ENCODE measurements at places on chromosomes 2 and 18.
A peak's percentile ranks its signal among the peaks of the same experiment; 100 is the strongest.

GRCh38 chr2:42438685-42439084, 55.1 kb downstream of the KCNG3 start:
- no peak for DNase-seq

DNA sequence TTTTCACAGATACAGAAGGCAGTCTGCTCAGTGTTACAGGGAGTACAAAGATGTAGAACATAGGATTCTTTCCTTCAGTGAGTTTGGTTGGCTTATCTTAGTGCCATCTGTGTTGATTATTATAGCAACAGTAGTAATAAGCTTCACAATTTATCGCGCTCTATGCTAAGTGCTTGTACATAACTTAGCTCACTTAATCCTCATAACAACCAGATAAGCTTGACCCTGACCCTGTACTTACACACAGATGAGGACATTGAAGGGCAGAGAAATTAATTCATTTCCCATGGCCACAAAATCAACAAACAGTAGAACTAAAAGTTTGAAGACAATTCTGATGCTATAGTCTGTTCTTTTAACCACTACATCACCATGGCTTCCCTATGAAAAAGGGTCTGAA, 121.8 kb downstream of the SPHKAP start:
- DNase-seq = no peak

GRCh38 chr2:128556633-128557032, 238.0 kb upstream of the HS6ST1 start:
- no peak for DNase-seq

GRCh38 chr2:61966087-61966727, 60.7 kb downstream of the COMMD1 start:
- DNase-seq = no peak

- no peak for DNase-seq
Measured at GRCh38 chr18:60024857-60025256, 125.1 kb downstream of the PMAIP1 start.

DNA sequence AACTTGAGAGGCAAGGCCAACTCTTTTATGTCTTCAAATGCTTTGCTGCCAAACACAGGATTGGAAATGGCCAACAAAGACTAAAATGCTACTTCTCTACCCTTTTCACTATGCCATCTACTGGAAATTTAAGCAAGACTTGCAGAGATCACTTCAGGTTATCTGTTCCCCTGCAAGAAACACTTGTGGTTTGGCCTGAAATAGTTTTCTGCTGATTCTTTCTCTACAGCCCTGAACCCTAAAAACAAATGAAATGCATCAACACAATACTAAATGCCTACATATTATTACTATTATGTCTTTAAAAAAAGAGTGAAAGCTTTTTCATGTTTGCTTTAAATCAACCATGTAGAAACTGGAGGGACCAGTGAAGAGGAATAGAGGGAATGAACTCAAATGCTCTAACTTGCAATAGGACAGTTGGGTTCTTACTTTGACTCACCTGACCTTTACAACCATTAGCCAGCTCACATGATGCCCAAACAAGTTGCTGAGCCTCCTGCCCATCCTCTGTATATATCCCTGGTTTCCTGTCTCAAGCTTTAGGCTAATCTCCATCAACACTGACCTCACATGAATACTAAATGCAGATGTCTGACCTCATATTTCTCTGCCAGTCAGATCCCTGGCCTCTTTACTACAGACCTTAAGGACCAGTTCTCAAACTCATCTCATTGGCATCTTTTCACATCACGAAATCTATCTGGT, 17.5 kb upstream of the ADAM17 start:
- DNase-seq = no peak

GRCh38 chr18:62312851-62313250, 12.3 kb upstream of the TNFRSF11A start:
- DNase-seq = no peak

DNA sequence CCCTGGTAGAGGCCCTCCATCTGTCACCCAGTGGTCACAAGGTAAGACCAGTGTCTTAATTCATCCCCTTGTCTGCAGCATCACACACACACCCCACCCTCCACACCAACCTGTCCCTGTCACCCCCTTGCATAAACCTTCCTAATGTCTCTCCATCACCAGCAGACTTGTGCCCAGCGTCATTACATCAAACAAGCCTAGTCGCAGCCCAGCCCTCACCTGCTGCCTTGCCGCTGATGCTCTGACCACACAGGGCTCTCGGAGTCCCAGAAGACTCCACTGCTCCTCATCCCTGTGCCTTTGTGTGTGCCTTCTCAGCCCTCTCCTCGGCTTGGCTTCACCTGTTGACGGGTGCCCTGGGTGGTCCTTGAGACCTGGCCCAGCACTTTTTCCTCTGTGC, 171.2 kb downstream of the GLI2 start:
- no peak for DNase-seq

DNA sequence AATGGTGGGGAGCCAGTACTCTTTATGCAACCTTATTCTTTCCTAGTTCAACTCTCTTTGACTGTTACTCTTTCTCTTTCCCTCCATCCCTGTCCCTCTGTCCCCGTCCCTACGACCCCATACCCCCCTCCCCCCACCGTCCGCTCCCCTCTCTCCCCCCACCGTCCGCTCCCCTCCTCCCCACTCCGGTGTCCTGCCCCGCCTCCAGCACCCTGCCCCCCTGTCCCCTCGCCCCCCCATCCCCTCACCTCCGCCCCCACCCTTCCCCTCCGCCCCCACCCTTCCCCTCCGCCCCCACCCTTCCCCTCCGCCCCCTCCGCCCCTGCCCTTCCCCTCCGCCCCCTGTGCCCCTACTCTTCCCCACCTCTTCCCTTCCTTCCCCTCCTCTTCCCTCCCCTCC, 128.4 kb downstream of the LPIN1 start:
- DNase-seq = no peak

DNA sequence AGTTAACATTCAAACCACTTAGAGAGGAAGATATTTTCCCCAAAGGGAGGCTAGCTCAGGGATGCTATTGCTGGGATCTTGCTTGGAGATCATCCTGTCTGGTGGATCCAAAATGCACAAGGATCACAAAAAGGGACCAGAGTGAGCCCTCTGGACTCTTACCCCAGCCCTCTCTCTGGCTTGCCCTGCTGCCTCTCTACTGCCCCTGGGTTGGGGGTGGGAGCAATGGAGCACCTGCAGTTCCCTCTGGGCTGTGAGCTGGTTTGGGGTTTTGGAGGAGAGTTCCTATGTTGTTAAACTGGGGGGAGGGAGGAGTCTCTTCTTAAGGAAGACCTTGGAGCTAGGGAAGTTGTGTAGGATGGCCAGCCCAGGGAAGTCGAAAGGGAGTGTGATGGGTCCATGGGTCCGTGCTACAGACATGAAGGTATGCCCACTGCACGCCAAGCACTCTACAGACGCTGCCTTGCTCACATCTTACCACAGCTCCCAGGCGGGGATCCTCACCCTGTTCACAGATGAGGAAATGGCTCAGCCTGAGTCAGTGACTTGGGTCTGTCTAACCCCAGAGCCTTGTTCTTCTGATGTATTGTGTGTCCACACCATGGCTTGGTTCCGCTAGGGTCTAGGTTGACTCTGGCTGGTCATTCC, 3.8 kb downstream of the LBH start:
- peak; percentile 74 for DNase-seq

GRCh38 chr2:147520817-147521216, 324.0 kb upstream of the ACVR2A start:
- DNase-seq = no peak

GRCh38 chr2:219423652-219424377, 5.6 kb downstream of the DES start:
- DNase-seq = no peak

- no peak for DNase-seq
Measured at GRCh38 chr2:57809230-57809629, 237.4 kb upstream of the VRK2 start.

GRCh38 chr2:676647-677055, 555 bp downstream of the TMEM18 start:
- peak; percentile 97 for DNase-seq

DNA sequence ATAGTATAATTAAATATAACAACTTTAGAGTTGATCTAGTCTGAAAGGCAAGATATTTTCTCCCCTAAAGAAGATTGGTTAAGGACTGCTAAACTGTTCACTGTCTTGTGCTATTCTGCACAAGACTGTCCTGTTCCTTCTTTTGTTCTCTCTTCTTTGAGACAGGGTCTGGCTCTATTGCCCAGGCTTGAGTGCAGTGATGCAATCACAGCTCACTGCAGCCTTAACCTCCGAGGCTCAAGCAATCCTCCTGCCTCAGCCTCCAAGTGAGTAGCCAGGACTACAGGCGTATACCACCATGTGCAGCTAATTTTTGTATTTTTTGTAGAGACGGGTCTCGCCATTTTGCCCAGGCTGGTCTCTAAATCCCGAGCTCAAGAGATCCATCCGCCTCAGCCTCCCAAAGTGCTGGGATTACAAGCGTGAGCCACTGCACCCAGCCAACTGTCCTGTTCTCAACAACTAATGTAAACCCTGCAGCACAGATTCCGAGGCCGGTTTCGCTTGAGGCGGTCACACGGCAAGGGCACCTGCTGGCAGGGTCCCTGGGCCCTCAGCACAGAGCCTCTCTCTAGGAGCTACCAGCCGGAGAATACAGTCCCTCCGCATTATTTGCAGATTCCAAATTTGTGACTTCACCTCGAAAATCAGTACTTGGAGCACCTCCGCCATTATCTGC, 16.4 kb downstream of the PXDN start:
- no peak for DNase-seq

- DNase-seq = no peak
Measured at GRCh38 chr2:239729681-239730566, 295.2 kb downstream of the NDUFA10 start.

GRCh38 chr18:48100165-48100575, 169.7 kb upstream of the SMAD2 start:
- no peak for DNase-seq

GRCh38 chr2:212451786-212452231, 86.8 kb downstream of the ERBB4 start:
- no peak for DNase-seq

DNA sequence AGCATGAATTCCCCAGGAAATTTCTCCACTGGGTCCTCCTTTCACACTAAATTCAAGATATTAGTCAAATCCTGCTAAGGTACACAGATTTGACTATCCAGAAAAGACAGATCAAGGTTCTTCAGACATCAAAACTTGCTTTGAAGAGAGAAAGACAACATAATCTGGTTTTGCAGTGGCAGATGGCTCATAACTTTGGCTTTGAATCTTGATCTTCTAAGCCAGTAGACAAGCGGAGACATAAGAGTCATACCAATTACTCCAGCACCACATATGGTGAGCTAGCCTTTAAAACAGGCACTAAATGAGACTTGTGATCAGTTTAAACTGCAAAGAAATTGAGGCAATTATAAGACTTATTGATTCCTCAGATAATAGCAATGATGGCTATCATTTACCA, 29.3 kb downstream of the PDE11A start:
- no peak for DNase-seq

DNA sequence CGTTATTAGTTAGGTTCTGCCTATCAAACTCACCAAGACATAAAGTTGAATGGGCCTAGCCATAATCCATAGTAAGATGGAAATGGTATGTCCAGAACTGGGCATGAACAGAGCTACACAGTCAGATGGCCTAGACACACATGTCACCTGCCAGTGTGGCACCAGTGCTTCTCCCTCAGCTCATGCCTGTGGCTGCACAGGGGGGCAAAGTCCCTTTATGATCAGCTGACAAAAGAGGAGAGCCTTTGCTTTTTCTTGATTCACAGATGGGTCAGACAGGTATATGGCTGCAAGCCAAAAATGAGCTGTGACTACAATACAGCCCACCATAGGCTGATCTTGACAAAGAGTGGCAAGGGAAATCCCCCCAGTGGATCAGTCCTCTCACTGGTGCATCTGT, 28.3 kb upstream of the STARD7 start:
- DNase-seq = no peak

DNA sequence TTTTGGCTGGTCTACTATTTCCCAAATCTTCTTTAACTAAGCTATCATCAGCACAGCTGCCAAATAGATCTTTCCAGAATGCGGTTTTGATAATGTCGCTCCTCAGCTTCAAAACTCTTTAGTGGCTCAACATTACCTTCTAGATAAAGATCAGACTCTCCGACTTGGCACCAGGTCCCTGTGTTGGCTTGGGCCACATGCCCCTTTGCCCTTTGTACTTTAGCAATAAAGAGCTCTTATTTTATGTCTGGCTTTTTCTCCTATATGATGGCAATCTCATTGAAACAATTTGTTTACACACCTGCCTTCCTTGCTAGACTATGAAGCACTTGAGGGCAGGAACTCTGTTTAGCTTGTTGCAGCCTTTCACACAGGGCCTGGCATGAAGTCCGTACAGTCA, 128.9 kb upstream of the GATA6 start:
- DNase-seq = no peak

GRCh38 chr2:17196380-17196779, 321.9 kb downstream of the RAD51AP2 start:
- DNase-seq = no peak

- no peak for DNase-seq
Measured at GRCh38 chr2:155770516-155770915, 562.0 kb downstream of the NR4A2 start.

DNA sequence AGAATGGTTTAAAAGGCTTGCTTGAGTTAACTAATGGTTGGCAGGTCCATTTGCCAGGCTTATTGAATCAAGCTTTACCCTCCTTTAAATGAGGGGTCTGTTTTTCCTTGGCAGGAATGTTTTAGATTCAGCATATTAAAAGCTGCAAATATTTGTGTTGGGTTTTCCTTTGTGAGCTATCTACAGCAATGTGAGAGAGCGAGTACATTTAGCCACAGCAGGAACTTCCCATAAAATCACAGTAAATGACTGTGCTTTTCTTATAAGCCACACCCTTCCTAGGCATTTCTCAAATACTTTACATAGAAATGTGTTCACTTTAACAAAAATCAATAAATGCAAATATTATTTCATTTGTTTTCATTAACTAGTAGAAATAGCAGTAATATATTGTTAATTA, 23.9 kb downstream of the CALCRL start:
- no peak for DNase-seq

DNA sequence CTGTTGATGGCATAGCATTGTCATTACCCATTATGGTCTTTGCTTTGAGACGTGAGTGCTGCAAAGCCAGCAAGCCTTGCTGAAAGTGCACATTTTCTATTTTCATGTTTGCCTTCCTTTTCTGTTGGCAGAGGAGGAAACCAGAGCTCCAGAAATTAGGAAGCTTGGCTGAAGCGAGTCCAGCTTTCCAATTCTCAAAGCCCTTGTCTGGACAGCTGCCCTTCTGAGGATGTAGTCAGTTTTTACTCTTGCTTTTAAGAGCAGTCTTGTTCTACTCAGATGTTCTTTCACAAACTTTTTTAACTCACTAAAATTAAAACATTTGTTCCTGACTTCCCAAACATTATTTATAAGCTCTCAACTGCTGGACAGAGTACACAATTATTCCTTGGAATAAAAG, 93.8 kb downstream of the ICOS start:
- no peak for DNase-seq

DNA sequence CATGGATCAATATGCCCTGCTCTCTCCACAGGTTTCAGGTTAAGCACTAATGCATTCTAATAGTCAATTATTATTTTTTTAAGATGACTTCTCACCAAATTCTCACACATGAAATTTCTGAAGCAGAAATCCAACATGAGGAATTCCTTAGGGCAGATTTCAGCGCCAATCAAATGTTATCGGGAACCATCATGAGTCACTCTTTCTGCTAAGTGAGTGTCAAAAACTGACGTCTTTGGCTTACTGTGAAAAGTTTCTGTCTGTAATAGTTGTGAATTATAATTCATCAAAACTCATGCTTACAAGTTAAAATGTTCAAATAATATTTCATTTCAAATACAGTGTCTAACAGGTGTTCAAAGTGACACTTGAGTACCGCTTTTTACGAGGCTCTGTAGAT, 1038.6 kb downstream of the SOCS6 start:
- DNase-seq = no peak

Data from CD4-positive, alpha-beta T cell treated with Interleukin-4 for 4 hours (primary cell).